ENCODE measurements at places on chromosomes 6 and 20.

DNA sequence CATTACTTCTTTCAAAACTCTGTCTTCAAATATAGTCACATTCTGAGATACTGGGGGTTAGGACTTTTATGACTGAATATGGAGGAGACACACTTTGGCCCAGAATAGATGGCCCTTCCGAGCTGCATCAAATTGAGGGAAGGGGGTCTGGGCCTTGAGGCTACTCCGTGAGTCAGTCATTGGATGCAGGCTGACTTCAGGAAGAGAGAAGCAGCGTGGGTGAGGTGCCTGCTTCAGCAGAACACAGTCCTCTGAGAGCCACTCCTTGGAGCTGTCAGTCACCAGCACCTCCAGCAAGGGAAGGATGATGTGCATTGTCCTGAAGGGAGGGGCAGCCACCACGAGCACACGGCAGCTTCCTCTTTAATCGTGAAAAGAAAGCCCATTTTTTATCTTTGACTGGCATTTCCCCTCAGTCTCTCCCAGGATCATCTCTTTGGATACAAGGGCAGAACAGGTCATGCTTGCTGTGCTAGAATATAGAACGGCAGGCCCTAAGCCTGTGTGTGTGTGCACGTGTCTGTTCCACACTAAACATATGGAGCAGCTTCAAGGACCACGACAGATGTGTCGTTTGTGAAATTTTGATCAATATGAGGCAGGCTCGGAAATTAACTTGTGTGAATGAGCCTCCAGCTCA is 721.6 kb downstream of the KIF16B start:
- DNase-seq: no peak

DNA sequence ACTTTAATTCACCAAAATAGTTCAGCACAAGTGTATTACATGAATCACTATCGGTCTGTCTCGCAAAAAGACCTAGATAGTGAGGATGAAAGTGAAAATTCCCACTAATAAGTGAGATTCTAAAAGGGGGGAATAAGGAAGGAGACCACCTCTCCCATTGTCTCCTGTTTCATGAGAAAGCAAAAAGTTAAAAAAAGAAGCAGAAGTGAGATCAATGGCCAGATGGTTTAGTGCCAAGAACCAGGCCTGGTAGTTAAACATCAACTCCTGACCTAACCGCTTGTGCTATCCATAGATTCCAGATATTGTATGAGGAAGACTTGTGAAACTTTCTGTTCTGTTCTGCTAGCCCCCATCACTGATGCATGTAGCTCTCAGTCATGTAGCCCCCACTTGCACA is 293.0 kb downstream of the RNGTT start:
- no peak for DNase-seq

DNA sequence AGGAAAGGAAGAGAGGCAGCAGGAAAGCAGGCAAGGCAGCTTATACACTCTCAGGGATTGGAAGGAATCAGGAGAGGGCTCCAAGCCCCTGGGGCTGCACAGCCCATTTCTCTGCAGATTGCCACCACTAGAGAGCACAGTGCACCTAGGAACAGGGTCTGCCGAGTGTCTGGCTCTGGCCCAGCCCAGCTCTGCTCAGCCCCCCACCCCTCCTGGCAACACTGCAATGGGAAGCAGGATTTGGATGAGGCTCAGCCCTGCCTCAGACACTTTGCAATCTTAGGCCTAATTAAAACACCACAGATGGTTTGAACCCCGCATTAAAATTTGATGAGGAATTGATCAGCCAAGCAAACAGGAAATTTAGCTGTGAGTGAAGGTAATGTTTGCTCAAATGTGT is 252.7 kb downstream of the DHX35 start:
- no peak for DNase-seq

GRCh38 chr20:24495266-24495665 is 25.8 kb downstream of the SYNDIG1 start:
- DNase-seq: no peak

DNA sequence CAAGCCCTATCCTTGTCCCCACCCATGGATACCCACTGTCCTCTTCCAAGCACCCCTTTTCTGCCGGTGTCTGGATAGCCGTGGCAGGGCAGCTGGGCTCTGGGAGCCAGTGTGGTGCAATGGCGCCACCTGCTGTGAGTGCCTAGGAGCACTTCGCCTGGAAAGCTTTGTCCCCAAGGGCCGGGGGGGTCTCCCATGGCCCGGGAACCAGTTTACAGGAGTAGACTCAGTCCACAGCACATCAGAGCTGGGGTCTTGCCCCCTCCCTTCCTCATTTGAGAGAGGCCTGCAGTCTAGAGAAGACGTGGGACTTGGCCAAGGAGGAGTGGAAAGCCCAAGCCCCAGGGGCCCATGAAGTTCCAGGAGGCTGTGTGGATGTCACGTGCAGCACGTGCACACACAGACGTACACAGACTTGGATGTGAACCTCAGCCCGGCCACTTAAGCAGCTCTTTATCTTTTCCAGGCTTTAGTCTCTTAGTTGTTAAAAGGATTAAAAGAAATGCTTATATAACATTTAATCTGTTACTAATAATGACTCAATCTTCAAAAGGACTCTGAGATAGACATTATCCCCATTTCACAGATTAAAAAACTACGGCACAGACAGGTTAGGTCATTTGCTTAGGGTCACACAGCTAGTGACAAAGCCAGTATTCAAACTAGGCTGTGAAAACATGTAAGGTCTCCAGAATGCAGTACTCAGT is 40.9 kb upstream of the CDH22 start:
- peak; percentile 71 for DNase-seq

DNA sequence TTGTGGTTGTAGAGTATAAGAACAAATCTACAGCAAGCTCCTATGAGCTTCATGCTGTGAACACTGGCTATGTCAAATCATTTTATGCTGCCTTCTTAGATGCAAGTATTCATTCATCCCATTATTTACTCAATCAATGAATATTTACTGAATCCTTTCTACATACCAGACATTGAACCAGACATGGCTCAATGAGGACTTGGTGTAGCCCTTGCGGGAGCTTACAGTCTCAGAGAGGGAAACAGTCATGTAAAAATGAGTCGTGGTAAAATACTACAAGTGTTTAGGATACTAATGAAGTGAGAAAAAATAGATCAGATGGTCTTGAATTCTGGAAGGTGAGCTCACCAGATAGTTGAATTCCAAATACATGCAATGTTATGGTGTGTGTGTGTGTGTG is 44.8 kb upstream of the ENPP1 start:
- DNase-seq: no peak

DNA sequence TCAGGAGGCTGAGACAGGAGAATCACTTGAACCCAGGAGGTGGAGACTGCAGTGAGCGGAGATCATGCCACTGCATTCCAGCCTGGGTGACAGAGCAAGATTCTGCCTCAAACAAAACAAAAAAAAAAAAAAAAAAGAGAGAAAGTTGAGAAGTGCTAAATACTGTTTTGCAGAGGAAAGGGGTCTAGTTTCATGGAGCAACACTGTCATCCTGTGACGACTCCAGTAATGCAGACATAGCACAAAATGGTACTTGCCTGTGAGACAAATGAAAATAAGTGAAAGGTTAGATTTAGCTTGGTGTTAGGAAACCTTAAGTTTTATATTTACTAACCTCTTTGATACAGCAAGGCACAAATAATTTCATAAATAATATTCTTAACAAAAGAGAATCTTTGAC is 29.7 kb downstream of the CEP162 start:
- DNase-seq: no peak
